Stimulated activated CD4-positive, alpha-beta T cell treated with anti-CD3 and anti-CD28 coated beads, TNF-alpha, amount 100 ng/mL, for 48 hours (primary cell): ENCODE measurements at places on chromosomes 3 and 15.

GRCh38 chr3:87498358-87499080, 222.1 kb upstream of the POU1F1 start:
- DNase-seq, result no peak

GRCh38 chr3:15756505-15756904, 41.3 kb downstream of the ANKRD28 start:
- no peak for DNase-seq

GRCh38 chr3:58013973-58014649, 5.9 kb downstream of the FLNB start:
- DNase-seq, result no peak

- DNase-seq, result no peak
Observed at GRCh38 chr3:171354706-171355582, 105.3 kb downstream of the TNIK start.

GRCh38 chr15:54517366-54517765, 539.1 kb downstream of the UNC13C start:
- DNase-seq, result no peak
